Esophagus squamous epithelium (tissue), 5 donors: ENCODE measurements at places on chromosomes 7 and 10.

GRCh38 chr7:17490825-17491224 lies 192.4 kb downstream of the AHR start:
- DNase-seq: no peak

- DNase-seq: no peak
These were observed 770 bp downstream of the PLXNA4 start for GRCh38 chr7:132575419-132575981.

- no peak for DNase-seq
These were observed 1.2 kb downstream of the SFRP4 start for GRCh38 chr7:37915438-37915837.

DNA sequence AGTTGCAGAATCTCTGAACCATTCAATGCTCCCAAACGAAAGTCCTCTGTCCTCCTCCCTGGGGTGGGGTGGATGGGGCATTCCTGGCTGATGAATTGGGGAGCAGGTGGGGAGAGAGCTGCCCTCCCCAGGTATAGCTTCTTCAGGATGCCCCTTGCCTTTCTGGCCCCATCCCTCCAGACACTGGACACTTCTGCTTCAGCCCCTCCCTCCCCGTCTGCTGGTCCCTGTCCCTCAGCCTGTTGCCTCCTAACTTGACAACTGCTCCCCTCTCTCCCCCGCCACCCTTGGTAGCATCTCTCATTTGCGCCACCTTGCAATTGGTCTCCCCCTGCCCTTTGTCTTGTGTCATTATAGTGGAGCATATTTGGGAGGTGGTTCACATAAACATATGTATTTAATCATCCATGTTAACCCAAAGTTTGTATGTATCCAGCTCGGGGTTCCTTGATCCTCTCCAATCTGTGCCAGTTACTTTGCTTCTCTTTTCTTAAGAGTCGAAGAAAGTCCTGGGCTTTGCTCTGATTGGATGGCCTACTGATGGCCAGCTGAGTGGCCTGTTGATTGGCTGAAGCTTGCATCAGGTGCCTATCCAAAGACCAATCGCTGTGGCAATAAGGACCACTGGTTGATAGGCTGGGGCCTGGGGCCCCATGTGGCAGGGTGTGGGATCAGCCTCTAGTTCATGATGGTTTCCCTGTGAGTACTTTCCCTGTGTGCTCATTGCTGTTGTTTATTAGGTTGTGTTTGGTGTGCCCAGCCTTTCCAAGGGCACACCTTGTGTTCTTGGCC lies 4.0 kb upstream of the GCK start:
- DNase-seq: no peak

GRCh38 chr7:106022193-106022821 lies 59.2 kb downstream of the CDHR3 start:
- DNase-seq: no peak

- DNase-seq: no peak
These were observed 11.3 kb upstream of the ZNF518A start for GRCh38 chr10:96118604-96119450.

- no peak for DNase-seq
These were observed 574.3 kb downstream of the MAGI2 start for GRCh38 chr7:78879206-78879605.

DNA sequence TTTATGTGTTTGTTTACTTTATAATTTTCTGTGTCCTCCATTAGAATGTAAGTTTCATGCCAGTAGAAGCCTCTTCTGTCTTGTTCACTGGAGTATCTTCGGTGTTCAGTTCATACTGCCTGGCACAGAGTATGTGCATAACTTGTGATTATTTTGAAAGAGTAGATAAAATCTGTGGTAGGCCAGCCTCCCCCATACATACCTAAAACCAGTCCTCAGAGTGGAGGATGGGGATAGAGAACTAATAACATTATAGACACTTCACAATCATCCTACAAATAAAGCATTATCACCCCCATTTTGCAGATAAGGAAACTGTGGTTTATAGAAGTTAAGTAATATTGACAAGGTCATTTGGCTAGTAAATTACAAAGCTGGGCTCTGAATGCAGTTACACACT lies 28.0 kb downstream of the VIM start:
- DNase-seq: no peak

- DNase-seq: no peak
These were observed 48.5 kb downstream of the CALD1 start for GRCh38 chr7:134827889-134828288.

DNA sequence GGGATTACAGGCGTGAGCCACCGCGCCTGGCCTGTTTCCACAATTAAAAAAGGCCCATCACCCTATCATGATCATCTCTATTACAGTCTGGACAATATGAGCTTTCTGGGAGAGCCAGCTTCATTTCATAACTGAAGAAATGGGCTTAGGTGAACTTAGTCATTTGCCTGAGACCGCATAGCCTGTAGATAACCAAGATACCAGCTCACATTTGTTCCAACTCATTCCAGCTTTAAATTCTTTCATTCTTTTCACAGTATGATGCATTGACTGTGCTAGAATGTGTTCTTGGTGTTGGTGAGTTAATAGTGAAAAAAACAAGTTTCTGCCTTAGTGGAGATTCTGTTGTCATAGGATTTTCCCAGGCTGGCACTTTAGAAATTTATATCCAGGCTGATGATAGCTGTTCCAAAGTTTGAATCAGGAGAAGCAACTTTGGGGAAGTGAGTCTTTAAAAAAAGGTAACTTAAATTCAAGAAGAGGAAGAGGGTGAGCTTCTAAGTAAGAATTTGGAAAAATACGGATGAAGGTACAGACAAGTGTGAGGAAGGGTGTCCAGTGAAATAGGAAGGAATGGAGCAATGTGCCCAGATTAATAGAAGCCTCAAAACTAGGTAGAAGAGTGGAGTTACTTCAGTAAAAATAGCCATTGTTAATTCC lies 2.1 kb upstream of the H2AZ2 start:
- no peak for DNase-seq

GRCh38 chr10:17792991-17793390 lies 16.2 kb upstream of the MRC1 start:
- no peak for DNase-seq

- DNase-seq: no peak
These were observed 140.8 kb upstream of the NFE2L3 start for GRCh38 chr7:26011039-26011696.

DNA sequence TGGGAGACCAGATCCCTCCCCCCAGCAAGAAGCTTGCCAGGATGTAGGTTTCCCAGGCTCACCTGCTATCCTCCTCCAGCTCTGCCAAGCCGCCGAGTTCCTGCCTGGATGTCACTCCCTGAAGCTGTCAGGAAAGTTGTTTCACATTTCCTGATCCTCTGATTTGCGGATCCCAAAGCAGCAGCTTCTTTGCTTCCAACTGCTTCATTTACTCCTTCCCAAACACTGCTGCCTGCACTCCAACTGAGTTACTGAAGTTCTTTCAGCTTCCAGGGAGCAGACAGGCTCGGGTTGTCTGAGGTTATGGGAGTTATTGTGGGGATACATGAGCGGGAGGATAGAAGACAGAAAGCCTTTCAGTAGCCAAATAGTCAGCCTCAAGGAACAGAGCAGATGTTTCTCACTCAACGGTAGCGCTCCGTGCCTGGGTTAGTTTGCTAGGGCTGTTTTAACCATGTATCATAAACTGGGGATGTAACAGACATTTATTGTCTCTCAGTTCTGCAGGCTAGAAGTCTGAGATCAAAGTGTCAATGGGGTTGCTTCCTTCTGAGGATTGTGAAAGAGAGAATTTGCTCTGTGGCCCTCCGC lies 516.0 kb downstream of the REEP3 start:
- DNase-seq: no peak

- DNase-seq: no peak
These were observed 108.6 kb downstream of the ADARB2 start for GRCh38 chr10:1628757-1629156.

GRCh38 chr10:46286991-46287693 lies at the start of gene ANTXRL:
ANTXRL (plus strand) TSS chr10:46286997; CDS start chr10:46287263, 266 bp downstream.
- DNase-seq: no peak

GRCh38 chr10:12042409-12042796 lies 206 bp downstream of the UPF2 start:
- DNase-seq: no peak

GRCh38 chr7:81416659-81417058 lies 353.2 kb downstream of the HGF start:
- no peak for DNase-seq

DNA sequence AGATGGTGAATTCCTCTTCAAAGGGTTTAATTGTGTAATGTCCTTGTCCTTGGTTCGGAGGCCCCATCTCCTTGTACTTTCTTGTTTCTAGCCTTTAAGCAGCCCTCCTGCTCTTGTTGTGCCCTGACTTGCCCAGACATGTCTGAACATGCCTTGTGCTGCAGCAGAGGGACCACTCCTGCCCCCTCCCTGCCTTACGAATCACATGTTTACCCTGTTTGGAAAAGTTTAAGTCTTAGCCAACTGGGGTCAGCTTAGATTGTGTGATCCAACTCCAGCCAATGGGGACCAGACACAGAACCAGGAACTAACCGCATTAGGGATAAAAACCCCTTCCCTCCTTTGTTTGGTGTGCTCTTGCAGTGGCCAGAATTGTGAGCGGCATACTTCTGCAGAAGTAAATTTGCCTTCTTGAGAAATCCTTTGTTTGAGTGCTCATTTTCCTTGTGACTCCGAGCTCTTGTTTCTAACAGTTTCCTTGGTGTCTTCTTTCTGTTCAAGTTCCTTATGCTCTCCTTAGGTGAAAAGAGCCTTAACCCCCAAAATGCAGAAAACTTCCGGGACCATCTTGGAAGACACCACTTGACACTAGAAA lies 29.4 kb downstream of the CLRN3 start:
- no peak for DNase-seq

GRCh38 chr7:23811540-23811939 lies 101.5 kb downstream of the STK31 start:
- no peak for DNase-seq

GRCh38 chr7:28005075-28005846 lies 175.3 kb downstream of the JAZF1 start:
- DNase-seq: no peak

DNA sequence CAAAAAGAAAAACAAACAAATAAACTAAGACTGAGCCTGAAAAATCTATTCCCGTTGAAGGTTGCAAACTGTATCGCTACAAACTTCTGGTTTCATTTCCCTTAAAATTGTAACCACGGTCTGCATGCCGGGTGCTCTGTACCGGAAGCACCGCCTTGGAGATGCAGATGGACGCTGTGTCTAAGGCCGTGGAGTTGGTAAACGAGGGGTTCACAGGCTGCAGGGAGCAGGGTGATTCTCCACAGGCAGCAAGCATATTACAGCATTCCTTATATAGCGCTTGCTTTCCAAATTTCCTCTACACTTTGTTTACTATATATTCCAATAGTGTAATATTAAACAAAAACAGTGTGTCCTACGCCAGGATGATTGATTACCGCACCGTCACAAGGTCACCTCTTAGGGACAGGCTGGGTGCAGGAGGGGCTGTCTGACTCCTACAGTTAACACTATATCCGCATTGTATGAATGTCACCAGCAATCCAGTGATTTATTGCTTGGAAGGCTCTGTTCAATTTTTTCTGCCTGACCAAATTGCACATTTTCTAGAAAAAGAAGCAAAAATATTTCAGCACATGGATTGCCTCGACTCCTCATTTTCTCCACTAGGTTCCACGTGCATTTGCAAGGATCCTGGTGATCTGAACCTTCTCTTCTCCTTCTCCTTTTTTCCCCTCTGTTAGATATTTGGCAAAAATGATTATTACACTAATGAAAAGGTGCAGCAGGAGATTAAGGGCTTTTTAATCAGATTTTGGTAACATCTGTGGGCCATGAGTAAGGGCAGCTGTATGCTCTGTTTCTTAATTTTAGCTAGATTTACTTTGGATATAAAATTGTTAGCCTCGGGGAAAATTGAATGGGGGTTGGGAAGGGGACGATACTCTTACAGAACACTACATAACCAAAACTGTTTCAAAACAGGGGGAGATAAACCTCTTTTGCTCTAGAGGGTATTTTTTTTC lies 325.8 kb upstream of the MGMT start:
- no peak for DNase-seq

- no peak for DNase-seq
These were observed 109.3 kb downstream of the CPEB3 start for GRCh38 chr10:92181575-92181974.

GRCh38 chr7:154519229-154519628 lies 467.0 kb downstream of the DPP6 start:
- DNase-seq: no peak

DNA sequence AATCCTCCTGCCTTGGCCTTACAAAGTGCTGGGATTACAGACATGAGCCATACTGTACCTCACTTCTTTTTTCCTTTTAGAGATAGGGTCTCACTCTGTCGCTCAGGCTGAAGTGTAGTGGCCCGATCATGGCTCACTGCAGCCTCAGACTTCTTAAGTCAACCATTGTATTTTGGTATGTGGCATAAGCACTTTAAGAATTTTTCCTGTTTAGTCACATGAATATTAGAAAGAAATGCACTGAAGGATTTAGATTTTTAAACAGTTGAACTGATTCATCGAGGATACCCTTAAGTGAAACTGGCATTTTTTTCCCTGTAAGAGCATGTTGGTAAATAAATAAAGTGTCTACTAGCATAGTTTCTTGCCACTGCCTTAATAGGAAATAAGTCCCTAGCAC lies 319.3 kb upstream of the CACNA2D1 start:
- no peak for DNase-seq

- no peak for DNase-seq
These were observed 41.9 kb downstream of the AP5Z1 start for GRCh38 chr7:4817178-4817901.

DNA sequence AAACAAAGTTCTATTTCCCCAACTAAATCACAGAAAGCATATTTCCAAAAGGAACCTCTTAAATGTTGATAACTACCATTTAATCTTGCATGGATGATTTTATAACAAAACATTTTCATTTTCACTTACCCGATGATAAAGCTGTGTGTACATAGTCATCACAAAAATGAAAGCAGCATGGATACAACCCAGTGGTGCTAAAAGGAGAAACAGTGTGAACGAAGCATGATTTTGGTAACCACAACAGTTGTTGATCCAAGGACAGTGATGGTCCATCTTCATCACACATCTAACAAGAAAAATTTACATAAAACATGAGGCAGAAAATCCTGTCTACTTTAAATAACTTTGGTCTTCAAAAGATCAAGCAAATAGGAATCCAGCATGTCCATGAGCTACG lies 4.7 kb downstream of the ZDHHC6 start:
- DNase-seq: no peak

- no peak for DNase-seq
These were observed 3.9 kb upstream of the NOBOX start for GRCh38 chr7:144407266-144407931.

DNA sequence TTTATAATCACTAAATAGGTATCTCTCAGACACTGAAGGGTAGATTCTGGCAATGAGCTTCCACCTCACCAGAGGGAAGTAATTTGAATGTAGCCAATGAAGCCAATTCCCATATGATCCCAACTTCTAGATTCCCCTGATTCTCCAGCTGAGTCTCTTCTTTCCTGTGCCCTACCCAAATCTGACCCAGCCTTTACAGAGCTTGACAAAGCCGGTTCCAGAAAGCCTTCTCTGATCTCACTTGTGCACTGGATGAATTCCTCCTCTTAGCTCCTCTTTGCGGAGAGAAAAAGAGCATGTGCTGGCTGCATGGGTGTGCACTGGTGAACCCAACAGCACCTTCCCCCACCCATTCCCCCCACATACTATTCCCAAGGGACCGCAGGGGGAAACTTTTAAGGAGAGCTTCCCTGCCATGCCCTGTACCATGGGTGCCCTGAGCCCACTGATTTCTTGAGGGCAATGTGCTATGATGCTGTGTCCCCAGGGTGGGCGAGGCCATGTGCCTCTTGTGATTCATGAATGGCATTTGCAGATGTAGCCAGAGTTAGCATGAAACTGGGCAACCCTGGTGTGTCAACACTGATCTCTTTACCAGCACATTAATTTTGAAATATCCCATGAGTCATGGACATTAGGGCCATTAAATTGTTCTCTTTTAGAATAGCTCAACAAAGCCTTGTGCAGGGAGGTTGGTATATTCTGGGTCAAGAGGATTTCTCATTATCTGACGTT lies 50.4 kb upstream of the PLEKHA1 start:
- DNase-seq: no peak
